ENCODE measurements at places on chromosomes 6 and 20.
A peak's percentile ranks its signal among the peaks of the same experiment; 100 is the strongest.

GRCh38 chr20:944148-944547 lies 28.0 kb upstream of the ANGPT4 start:
- no peak for DNase-seq

DNA sequence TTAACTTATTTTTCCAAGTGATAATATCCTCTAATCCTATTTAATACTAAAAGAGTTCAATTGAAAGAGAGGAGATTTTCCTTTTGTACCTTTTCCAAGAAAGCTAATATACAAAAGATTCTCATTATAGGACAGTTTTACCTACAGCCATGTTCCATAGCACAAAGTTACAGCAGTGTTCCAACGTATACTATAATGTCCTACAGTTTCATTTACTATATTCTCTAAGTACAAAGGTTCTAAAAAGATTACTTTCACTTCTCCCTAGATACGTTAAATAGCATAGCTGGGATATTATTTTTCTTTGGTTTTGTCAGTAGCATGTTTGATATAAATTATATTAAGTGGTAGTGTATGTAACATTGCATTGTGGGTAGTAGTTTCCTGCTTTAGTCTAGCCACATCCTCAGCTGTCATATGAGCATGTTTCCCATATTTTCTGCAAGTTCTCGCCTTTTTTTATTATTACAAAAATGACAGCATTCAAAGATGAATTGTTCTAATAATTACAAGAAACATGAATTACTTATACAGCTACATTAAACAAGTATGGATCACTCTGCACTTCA lies 4.4 kb upstream of the RUNX2 start:
- DNase-seq = no peak

DNA sequence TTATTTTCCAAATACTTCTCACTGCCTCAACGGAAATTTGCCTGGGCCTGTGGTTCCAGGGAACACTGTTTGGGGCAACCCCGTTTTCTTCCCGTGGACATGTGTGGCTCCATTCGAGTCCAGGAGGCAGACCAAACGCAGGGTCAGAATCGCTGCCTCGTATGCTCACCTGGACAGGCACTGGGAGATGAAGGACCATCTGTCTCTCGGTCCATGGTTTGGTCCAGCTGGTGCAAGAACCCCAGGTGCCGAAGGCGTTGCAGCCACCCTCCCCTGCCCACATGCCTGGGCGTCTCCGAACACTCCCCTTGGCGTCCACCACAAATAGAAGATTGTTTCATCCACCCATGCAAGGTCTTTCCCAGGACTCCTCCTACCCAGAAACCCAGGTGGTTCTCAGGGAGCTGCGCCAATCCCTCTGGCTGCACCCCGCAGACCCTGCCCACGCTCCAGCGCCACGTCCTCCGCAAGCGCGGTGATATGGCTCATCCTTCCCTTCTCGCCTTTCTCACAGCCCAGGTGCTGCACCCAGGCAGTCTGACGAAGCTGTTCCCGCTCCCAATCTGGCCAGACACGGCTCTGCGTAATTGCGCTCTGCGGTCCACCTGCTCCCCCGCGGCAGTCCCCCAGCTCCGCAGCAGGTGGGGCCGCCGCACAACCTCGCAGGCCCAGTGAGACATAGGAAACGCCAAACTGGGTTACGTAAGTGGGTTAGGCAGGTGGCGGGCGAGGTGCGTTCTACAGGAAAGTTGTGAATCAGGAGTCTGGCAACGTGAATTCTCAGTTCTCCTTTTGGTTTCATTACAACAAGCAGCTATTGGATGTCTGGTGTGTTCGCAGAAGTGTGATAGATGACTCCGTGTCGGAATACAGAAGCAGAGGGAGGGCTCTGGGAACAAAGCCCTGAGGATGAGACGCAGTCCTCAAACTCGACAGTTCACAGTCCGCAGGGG lies 146.2 kb upstream of the ECI2 start:
- DNase-seq = peak; percentile 83

DNA sequence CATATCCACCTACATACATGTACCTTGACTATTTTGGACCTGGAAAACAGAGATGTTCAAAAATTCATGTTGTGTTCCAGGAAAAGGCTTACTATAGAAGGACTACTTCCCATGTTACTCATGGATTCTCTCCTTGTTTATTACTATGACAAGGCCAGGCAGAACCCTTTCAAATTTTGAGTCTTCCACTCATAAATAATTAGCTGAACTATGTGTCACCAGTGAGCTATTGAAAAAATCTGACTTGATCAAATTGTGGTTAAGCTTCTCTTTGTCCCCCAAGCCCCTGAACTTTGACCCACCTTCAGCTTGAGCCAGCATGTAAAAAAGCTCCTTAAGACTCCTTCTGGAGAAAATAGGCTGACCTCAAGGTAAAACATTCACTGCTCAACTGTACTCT lies 1142.8 kb upstream of the EYS start:
- DNase-seq = no peak

GRCh38 chr6:97841763-97842162 lies 558.7 kb upstream of the MMS22L start:
- no peak for DNase-seq

- no peak for DNase-seq
Measured at GRCh38 chr20:41379551-41379950, 12.9 kb upstream of the EMILIN3 start.

DNA sequence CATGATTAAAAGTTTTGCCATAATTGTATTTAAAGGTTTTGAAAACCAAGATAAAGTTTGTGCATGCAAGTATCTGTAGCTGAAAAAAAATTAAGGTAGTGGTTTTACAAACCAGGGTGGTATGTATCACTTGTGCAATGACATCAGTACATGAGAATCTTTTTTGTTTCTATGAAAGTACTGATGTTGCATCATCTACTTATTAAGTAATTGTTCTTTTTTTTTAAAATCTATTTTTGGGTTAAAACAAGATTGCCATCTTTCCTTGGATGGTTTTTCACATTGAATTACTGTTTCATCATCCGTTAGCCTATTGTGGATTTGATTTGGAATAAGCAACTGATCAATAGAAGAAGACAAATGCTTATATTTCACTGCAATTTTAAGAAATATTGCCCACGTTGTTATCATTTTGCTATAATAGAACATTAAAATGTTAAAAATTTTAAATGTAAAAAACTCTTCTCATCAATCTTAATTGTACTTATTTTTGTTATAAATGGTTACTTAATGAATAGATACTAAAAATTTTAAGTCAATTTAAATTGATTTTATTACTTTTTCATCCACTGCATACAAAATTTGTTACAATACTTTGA lies 39.8 kb upstream of the TAGAP start:
- no peak for DNase-seq

GRCh38 chr6:45898941-45899682 lies 116.5 kb downstream of the CLIC5 start:
- DNase-seq = no peak

- no peak for DNase-seq
Measured at GRCh38 chr6:12327391-12327790, 37.2 kb downstream of the EDN1 start.

DNA sequence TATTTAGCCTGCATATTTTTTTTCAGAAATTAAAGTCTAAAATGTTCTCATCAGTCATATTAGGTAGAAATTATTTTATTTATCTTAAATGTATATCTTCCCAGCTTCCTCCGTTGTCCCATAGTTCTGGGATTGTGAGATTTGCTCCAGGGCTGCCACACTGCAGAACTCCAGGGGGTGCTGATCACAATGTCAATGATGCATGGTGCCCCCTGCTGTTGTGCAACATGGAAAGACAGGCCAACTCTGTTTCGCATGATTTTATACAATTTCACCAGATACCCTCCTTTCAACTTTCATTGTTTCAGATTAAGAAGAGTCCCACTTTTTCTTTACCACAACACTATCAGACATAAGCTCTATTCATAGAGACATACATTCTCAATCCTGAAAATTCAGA lies 35.9 kb downstream of the ID4 start:
- DNase-seq = peak; percentile 42

DNA sequence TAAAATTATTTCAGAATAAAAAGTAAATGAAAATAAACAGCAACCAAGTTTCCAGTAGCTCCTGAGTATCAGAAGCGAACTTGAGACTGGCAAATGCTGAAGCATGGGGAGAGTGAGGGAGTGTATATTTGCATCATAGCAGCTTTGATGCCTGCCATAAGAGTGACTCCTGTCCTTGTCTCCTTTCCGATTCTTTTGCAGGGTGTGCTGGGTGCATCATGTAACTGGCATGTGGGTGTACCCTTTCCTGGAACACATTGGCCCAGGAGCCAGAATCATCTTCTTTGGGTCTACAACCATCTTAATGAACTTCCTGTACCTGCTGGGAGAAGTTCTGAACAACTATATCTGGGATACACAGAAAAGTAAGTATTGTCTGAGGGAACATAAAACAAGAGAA lies 117.4 kb downstream of the ADAT2 start:
- no peak for DNase-seq

DNA sequence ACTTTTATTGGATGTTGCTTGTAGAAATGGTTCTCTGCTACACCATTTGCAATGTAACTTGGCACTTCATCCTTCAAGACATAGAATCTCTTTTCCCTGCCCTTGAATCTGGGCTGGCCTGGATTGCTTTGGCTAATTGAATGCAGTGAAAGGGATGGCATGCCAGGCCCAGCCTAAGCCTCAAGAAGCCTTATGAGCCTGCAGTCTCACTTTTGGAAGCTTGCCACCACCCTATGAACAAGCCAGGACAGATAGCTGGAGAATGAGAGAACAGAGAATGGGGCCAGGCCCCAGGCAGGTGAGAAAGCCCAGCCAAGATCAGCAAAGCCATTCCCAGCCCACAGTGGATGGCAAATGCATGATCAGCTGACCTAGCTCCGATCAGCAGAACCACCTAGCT lies 350.7 kb upstream of the RNF24 start:
- DNase-seq = no peak

DNA sequence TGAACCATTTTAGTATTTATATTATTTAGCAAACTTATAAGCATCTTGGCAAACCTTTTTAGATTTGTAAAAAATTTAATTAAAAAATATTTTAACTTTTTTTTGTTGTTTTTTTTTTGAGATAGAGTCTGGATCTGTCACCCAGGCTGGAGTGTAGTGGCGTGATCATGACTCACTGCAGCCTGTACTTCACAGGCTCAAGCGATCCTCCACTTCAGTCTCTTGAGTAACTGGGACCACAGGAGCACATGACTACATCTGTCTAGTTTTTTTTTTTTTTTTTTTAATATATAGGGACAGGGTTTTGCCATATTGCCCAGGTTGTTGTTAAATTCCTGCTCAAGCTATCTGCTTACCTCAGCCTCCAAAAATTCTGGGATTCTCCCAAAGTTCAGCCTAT lies 161.1 kb downstream of the EYS start:
- DNase-seq = peak; percentile 93

GRCh38 chr6:33147807-33148666 lies 44.2 kb downstream of the COL11A2 start:
- peak; percentile 68 for DNase-seq

GRCh38 chr20:45508068-45508886 lies 7.1 kb downstream of the SPINT3 start:
- peak; percentile 44 for DNase-seq

GRCh38 chr6:147654103-147654845 lies 145.8 kb downstream of the SAMD5 start:
- DNase-seq = no peak

DNA sequence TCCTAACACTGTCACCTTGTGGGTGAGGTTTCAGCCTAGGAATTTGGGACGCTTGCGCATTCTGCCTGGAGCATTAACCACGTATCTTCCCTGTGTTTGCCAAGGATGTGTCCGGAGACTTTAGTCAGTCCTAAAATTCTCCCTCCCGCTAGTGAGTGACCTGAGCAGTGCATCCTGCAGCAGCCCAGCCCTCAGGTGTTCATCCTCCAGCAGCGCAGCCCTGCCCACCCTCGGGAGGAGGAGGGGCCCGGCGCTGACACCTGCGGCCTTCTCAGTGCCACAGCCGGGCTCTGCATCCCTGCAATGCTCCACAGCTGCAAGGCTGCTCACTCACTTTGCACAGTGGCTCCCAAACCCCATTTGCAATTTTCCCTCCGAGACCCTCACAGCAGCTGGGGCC lies 79.5 kb downstream of the ERMARD start:
- DNase-seq = no peak

DNA sequence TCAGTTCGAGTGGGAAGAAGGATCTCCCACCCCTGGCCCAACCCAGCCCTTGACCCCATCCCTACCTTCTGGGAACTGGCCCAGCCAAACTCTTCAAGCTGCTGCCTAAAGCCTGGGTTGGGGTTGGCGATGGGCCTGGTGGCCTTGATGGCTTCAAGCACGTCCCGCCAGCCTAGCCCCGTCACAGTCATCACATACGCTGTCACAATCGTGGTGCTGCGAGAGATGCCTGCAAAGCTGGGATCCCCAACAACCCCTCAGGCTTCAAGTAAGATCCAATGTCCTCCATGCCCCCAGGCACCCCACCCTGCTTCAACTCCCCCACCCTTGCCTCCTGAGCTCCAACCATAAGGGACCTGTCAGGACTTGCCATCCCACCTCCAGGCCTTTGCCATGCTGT lies 7.8 kb downstream of the DUSP15 start:
- DNase-seq = no peak

- DNase-seq = no peak
Measured at GRCh38 chr20:61163031-61163430, 89.0 kb upstream of the CDH4 start.

DNA sequence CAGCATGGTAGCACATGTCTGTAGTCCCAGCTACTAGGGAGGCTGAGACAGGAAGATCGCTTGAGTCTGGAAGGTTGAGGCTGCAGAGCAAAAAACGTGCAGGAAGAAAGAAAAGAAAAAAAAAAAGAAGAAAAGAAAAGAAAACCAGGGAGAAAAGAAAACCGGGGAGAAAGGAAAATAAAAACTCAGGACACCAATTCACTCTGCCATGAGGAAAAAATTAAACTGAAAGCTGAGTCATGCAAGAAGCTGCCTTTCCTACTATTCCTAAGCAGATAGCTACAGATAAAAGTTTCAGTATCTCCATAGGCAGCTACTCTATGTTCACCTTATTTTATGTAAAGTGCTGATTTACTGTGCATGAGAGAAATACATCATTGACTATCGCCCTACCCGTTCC lies 10.5 kb downstream of the PTGIS start:
- DNase-seq = no peak

- DNase-seq = no peak
Measured at GRCh38 chr20:63702036-63702665, 5.6 kb downstream of the ARFRP1 start.

- no peak for DNase-seq
Measured at GRCh38 chr20:47356220-47356525, 326 bp downstream of the ZMYND8 start.

DNA sequence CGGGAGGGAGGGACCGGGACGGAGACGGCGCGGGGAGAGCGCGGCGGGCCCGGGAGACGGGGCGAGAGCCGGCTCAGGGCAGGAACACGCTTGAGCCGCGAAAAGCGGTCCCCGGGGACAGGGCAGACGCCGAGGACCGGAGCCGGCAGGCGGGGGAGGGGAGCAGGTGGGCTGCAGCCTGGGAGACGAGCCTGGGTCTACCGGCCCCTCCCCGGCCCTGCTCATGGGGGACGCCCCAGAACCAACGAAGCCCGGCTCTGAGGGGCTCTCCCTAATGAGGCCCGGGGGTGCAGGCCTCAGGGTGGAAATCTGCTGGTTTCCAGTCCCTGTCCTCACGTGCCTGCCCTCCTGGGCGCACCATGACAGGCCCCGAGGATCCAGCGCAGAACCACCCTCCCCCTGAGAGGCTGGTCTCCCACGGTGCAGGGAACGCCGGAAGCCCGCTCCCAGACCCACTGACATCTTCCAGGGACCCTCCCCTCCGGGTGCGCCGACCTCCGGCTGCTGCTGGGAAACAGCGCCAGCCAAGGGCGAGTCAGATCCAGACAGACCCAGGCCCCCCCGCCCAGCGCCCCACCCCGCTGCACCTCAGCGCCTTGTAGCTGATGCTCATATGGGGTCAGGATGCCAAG lies 571 bp upstream of the EEF1A2 start:
- no peak for DNase-seq

Measured in DMS53 (cell line).